ENCODE measurements at places on chromosomes 7 and 10.

GRCh38 chr7:138579671-138580070, 119.6 kb downstream of the TRIM24 start:
- DNase-seq: no peak

DNA sequence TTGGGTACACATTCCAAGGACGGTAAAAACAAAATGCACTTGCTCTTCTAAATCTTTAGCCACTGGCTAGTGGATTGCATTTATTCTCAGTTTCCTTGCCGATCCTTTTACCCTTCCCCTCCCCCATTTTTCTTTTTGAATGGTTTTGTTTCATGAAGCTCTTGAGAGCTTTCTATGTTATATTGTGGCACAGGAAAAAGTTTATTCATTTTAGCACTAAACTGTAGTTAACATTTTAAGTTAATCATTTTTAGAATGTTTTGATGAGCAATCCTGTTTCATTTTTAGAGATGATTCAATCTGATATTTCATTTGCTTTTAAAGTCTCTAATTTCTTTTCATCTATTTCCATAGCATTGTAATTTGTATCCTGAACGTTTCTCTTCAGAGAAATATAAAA, 24.0 kb downstream of the ZEB1 start:
- DNase-seq: no peak

GRCh38 chr10:77649333-77650331, 12.0 kb upstream of the KCNMA1 start:
- DNase-seq: no peak

DNA sequence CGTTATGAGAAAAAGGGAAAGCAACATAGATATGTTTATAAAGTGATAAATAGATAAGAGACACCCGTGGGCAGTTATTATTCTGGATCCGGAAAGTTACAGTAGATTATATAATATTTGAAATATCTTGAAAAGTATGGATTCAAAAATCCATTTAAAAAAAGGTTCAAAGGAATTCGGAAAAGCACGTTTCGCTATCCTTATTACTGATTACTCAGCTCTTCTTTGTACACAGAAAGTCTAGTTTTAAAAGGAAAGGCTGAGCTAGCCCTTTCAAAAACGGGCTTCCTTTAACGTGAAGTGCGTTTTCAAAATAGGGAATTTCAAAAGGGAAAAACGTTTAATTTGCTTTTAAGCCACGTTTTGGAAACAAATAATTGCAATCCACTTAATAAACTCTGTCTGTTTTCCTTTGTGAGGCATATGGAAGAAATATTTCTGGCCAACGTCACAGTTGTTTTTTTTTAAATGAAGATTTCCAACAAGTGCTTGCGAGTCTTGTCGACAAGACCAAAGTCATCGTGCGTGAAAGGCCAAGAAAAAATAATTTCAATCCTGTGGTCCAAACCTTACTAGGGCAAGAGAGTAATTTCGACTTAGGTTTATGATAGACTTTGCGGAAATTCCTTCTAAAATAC, 2.2 kb upstream of the SKIDA1 start:
- no peak for DNase-seq

DNA sequence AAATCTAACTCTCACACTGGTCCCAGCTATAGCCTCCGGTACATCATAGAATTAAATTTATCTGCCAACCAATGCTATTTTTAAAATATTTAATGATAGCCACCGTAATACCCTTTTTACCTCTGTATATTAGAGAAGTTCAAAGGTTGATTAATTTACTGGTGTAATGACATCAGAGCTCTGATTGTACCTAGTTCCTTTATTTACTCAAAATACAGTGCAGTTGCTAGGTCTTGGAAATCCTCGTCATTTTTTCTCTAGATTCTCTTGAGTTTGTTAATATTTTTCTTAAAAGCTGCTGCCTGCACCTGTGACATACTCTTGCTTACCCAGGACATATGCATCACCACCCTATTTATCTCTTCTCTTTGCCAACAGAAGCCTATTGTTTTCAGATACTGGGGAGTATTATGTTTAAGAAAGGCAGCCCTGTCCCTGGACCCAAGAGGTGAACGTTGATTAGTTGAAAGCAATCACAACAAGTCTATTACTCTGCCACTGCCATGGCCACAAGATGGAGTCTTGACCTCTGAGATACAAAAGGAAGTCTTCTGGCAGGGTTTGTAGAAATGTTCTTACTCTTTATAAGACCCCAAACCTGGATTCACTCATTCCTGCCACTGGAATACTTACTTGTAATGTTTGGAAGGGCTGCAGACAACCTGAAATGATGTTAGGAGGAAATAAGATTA, 25.6 kb upstream of the TMEM26 start:
- DNase-seq: no peak

- DNase-seq: no peak
Measured at GRCh38 chr7:114663502-114663901, 248.9 kb downstream of the FOXP2 start.

DNA sequence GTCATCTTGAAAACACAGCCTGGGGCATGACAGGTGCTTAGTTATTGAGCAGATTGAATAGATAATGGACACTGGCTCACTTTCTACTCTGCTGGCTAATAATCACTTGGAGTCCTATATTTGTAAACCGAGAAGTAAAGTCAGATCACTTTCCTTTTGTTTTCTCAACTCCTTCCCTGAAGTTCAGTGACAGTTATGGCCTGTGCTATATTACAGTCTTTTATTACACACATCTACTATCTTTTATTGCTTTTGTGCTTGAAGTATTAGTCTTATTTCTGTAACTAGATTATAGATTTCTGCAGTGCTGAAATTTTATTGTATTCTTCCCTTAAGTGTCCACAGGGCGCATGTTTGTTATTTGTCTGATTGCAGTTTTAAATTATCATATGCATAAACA, 136.4 kb upstream of the TAC1 start:
- no peak for DNase-seq

GRCh38 chr10:44991571-44991970, 9.2 kb upstream of the ZNF22 start:
- DNase-seq: no peak

GRCh38 chr10:88221010-88221973, 357.9 kb downstream of the PTEN start:
- no peak for DNase-seq

GRCh38 chr7:88458279-88458678, 151.6 kb upstream of the STEAP4 start:
- DNase-seq: no peak

- DNase-seq: no peak
Measured at GRCh38 chr7:4784799-4785198, 9.4 kb downstream of the AP5Z1 start.

GRCh38 chr10:79150444-79150754, 81.6 kb downstream of the ZMIZ1 start:
- DNase-seq: no peak

DNA sequence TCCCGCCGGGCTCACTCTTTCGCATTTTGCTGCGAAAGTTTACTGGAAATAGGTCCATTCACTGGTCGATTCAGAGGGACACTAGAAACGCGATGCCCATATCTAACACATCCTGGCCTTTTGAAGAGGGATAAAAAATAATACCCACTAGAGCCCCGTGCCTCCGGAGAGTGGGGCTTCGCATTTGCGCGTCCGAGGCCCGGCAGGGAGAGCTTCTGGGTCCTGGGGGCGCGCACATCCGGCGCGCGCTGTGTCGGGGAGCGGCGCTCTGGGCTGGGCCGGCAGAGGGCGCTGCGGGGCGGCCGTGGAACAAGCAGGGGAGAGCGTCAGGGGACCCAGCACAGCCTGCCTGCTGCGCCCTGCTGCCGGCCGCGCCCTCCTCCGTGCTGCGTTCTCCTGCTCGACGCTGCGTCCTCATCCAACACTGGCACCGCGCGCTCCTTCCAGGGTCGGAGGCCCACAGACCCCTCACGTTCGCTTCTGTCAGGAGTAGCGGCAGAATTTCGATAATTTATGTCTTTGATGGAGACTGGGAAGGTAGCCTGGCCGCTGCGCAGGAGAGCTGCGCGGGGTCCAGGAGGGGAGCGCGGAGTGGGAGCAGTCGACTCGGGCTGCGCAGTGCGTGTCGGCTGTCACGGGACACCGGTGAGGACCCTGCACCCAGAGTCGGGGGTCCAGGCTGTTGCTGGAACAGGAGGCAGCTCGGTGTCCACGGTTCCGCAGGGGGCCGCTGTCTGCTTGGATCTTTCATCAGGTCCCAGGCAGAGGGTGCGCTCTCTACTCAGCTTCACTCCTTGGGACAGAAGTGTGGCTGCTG, 41.5 kb upstream of the ZNF32 start:
- peak; percentile 83 for DNase-seq

- no peak for DNase-seq
Measured at GRCh38 chr10:104334561-104334960, 3.7 kb downstream of the ITPRIP start.

GRCh38 chr7:55362927-55363326, 2.2 kb upstream of the LANCL2 start:
- no peak for DNase-seq

- no peak for DNase-seq
Measured at GRCh38 chr7:84949501-84949900, 237.4 kb downstream of the SEMA3D start.

DNA sequence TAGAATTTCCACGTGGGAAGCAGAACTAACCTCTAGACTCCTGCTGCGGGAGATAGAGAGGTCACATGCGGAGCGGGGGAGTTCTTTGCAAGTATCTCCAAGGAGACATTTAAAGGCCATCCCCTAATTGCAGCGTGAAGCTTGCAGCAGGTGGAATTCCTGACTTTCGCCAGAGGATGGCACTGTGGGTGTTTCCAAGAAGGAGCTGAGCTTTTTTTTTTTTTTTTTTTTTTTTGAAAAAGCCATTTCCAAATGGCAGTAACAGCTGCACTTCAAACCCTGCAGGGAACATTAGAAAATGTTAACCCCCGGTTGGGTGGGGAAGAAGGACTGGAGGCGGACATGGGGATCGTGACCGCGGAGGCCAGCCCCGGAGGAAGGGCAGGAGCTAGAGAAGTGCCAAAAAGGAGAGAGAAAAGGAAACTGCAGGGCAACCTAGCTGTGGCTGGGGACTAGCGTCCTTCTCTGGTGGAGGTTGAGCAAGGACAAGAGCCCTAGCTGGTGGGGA, 487.7 kb downstream of the TYW1 start:
- DNase-seq: peak; percentile 78

GRCh38 chr7:94656925-94657731, 1.2 kb upstream of the SGCE start:
- DNase-seq: peak; percentile 23

DNA sequence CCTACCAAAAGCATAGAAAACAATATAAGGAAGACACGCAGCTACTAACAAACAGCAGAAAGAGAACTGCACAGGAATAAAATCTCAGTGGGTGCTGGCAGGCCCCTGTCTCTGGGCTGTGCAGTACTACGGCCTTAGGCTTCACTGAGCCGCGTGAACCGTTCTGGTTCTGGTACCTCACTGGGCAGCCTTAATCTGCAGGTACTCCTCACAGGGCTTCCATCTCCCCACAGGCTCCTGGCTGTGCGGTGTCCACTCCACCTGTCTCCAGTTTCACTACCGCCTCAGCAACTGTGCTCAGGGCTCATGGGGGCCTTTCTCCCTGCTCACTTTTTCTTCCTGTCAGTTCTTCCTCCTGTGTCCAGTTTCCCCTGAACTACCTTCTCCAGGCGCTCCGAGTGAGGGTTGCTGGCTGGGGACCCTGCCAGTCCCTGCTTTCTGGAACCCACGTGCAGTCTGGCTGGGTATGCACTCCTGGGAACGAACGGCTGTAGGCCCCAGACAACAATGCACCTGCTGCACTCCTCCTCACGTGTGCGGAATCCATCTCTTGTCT, 75.7 kb downstream of the VIPR2 start:
- no peak for DNase-seq

DNA sequence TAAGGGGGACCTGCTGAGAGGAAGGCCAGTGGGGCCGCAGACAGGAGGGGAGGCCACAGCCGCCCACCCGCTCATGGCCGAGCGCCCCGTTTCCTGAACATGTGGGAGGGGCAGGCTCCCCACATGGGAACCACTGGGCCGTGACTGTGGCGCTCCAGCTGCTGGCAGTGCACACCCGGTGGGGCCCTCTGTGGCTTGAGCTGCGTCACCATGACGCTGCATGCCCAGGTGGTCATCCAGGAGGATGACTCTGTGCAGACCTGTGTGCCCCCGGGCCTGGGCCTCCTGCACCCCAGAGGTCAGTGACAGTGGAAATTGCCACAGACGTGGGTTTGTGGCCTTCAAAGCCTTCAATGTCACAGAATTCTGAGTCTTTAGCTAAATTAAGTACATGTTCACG, 85.1 kb downstream of the MGMT start:
- no peak for DNase-seq

DNA sequence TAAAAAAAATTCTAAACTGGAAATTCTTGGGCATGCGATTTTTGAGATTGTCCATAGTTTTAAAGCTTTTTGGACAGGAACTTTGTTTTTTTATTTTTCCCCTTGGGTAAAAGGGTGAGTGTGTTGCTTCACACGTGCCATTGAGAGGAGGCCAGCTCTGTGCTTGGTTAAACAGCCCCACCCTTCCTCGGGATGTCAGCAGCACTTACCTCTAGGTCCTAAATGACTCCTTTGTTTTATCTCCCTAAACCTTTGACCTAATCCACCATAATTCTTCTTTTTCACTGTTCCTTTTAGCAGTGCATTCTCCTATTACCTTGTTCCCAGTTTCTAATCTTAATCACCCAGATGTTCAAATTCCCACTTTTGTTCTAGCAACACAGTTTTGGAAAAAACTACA, 83.5 kb downstream of the SEMA3D start:
- peak; percentile 40 for DNase-seq

- no peak for DNase-seq
Measured at GRCh38 chr10:50404021-50404773, 152.9 kb upstream of the ASAH2 start.

GRCh38 chr10:88903715-88904114, 23.7 kb downstream of the STAMBPL1 start:
- no peak for DNase-seq

GRCh38 chr7:133730360-133730759, 396.8 kb upstream of the LRGUK start:
- DNase-seq: no peak

DNA sequence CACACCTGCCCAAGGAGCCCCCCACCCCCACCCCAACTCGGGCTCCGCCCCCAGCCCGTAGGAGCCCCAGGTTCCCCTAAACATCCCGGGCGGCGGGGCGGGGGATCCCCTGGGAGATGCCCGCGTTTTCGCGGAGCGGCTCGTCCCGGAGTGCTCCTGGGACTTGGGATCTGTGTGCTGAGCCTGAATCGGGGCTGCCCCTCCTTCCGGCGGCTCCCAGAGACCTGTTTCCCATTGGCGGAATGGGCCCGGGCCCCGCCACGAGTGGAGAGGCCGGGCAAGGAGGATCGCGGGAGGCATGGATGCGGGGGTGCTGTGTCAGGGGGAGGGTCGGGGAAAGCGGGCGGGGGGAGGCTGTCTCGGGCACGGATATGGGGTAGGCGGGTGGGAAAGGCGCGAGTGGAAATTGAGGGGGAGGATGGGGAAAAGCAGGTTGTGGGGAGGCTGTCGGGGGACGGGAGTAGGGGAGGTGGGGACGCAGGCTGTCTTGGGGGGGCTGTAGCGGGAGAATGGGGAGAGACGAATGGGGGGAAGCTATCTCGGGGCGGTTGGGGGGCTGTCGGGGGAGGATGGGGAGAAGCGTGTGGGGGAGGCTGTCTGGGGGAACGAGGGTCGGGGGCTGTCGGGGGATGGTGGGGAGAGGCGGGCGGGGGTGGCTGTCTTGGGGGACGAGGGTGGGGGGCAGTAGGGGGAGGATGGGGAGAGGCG, 572 bp upstream of the BHLHA15 start:
- DNase-seq: no peak

- DNase-seq: peak; percentile 14
Measured at GRCh38 chr10:73044378-73045285, 52.0 kb downstream of the P4HA1 start.

All from renal pelvis (tissue), 12 donors.